ENCODE measurements at places on chromosomes 16 and 17. TPM values are rescaled to one million over a fixed set of nuclear protein-coding genes. Genes with fewer than 3 reads are reported as not detected.

DNA sequence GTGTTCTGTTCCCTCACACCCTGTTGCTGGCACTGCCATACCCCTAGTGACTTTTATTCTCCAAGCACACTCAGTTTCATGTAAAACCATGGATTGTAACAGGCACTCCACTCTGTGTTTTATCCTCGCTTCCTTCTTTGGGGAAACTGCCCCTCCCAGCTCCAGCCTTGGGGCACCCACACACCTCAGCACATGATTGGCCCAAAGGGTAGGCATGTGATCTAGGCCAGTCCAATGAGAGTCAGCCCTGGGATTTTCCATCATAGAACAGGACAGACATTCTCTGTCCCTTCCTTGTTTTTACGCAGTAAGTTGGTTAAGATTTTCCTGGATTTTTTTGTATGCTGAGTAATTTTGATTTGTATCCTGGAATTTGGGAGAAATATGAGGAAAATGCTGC is 115.4 kb downstream of the C16orf95 start:
- DNase-seq: no peak

GRCh38 chr17:42107597-42108576 is 4.6 kb downstream of the DHX58 start:
- peak; percentile 80 for DNase-seq

The SLFN11 gene
- 56.4 TPM for total RNA-seq

The ABCC12 gene
- total RNA-seq: not detected

The CBX2 gene
- total RNA-seq: 1.0 TPM

The GJD3 gene
- not detected for total RNA-seq

The SLX4 gene
- 5.2 TPM for total RNA-seq
